NCI-H2029 treated with DMSO at 0.1 percent for 48 hours (cell line): ENCODE measurements at places on chromosomes 11 and 22.

- DNase-seq, result no peak
These were observed 11.3 kb downstream of the KCTD17 start for GRCh38 chr22:37062702-37063381.

DNA sequence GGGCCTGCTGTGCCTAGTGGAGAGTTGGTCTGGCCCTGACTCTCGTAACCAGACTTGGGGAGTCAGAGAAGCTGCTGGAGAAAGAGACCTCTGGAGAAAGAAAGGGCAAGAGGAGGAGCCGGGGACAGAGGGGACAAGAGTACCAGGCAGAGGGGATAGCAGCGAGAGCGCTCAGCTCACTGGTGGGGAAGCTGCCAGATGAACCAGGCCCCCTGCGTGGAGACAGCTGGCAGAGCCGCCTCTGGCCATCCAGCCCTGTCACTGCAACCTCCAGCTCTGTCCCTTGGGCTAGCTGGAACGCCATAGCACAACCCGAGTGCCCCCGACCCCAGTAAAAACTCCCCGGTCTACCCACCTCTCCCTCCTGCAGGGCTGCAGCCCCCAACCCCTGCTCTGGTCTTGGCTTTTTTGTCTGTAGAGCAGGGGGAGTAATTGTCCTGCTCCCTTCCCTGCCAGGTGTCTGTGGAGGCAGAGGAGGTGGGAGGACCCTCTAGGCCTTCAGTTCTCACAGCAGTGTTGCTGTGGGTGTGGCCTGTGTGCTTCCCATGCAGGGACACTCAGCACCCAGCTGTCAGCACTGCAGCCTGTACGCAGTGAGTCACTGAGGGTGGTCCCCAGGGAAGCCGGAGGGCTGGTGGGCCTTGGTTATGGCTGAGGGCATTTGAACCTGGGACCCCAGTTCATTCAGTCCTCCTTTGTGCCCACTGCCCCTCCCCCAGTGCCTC is 4.8 kb upstream of the SUN2 start:
- DNase-seq, result no peak

- no peak for DNase-seq
These were observed 70.1 kb downstream of the ARL14EP start for GRCh38 chr11:30393012-30393411.

- DNase-seq, result no peak
These were observed 304.2 kb downstream of the BRD1 start for GRCh38 chr22:49523374-49524008.

GRCh38 chr11:113862435-113862834 is 12.9 kb downstream of the USP28 start:
- no peak for DNase-seq

GRCh38 chr11:73326929-73327811 is 19.1 kb downstream of the ARHGEF17 start:
- DNase-seq, result no peak

DNA sequence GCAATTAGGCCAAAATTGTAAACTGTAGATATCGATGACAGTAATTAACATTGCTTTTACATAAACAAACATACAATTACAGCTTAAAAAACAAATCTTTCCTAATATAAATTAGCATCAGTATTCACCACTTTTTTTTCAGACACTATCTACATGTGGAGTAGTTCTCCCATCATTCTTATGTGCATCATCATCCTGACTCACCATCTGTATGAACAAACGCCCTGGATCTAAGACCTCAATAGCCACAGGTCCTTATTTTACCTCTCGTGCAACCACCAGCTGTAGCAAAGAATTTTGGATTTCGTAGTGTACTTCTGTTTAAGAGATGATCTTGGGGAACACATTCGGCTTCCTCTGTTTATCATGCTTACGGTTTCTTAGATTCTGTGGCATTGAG is 551.9 kb upstream of the KIRREL3 start:
- DNase-seq, result no peak

- DNase-seq, result no peak
These were observed 13.6 kb downstream of the SCARF2 start for GRCh38 chr22:20423906-20424551.

DNA sequence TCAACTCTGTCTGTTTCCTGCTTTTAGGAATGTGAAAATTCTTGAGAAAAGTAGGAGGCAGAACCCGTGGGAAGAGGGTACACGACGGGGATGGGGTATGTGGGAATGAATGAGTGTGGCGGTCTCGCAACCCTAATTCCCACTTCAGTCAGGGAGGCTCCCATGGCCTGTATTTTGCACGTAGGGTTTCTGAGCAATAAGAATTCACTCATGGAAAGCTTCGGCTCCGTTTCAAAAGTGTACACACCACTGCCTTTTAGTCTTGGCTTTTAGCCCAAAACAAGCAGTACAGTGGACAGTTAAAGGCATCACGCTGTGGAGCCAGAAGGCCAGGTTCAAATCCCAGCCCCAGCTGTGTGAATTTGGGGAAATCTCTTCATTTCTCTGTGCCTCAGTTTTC is 116.7 kb downstream of the MN1 start:
- DNase-seq, result no peak

DNA sequence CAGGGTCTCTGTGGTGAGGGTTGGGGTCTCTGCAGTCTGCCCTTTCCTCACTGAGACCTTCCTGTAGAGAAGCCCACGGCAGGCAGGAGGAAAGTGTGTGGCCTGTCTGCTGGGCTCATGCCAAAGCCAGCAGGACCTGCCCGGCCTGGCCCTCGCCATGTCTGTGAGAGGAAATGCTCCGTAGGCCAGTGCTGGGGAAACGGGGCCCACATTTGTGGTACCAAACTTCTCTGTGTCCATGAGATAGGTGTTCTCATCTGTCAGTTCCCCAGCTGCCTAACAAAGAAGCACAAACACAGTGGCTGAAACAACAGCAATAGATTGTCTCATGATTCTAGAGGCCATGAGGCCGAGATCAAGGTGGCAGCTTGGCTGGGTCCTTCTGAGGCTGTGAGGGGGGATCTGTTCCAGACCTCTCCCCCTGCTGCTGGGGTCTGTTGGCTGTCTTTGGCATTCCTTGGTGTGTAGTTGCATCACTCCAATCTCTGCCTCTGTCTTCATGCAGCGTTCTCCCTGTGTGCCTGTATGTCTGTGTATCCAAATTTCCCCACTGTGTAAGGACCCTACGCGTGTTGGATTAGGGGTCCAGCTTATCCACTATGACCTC is 772.5 kb downstream of the TBC1D22A start:
- no peak for DNase-seq

GRCh38 chr22:45836418-45837169 is 140.4 kb downstream of the WNT7B start:
- no peak for DNase-seq

DNA sequence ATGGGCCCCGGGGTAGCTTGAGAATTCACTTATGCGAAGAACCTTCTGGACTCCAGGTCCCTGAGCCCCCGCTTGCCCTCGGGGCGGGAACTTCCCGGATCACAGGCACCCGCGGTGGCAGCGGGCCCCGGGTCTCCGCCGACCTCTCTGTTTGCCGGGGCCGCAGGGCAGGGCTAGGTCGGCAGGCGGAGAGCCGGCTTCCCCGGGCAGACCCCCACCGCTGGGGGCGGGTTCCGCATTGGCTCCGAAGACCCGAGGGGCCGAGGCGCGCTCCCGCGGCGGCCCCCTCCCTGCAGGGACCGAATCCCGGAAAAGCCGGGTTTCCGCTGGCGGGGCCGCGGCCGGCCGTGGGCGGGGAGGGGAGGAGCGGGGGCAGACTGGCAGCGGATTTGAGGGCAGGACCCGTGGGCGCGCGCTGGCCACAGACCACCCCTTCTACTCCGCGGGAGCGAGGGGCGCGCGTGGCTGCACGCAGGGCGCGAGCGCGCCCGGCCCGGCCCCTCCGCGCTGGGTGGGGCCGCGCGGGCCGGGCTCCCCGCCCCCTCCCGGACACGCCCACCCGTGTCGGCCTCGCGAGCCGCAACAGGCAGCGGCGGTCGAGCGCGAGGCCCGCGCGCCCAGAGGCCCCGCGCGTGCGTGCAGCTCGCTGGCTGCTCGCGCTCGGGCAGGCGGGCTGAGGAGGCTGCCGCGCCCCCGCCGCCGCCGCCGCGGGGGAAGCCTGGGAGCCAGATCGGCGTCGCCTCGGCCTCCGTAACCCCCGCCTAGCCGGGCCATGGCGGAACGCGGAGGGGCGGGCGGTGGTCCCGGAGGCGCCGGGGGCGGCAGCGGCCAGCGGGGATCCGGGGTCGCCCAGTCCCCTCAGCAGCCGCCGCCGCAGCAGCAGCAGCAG is at the start of gene PACS1:
Gene PACS1 (plus strand): TSS at position 558 of the 889 bp plus-strand sequence. CDS start 215 bp downstream, at position 773.
- no peak for DNase-seq

GRCh38 chr11:17313349-17314231 is 37.1 kb downstream of the NUCB2 start:
- no peak for DNase-seq

DNA sequence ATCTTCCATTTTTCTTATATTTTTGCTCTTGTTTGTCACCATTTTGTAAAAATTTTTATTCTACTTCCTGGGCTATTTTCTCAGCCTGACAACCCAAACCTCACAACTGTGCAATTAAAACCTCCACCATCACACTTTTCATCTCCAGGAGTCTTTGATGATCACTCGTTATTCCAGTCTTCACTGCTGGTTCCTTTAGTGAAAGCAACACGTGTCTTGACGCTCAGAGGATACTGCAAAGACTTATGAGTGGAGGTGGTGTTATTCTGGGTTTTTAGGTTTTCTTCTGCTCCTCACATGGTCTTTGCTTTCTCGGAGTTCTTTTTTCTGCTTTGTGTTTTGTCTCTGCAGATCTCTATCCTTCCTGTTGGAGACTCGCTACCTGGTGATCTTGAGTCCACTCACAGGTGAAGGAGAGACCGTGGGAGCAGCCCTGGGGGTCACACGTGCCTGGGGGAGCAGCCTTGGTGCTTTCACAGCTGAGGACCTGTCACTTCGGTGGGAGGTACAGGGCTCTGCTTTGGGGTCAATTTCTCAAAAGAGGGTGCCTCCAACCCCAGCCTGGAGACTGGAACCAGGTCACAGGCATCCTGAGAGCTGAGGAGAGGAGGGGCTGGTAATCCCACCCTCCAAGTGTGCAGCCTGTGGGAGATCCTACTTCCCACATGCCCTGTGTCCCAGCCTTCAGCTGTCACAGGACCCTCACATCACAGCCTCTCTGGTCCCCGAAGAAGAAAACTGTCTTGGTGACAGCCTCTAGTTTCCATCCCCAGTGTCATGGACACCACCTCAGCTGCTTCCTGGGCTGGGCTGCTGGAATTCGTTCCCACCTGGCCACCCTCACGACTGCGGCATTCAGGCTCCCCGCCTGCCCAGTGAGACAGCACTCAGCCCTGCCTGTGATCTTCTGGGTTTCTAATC is 11.0 kb downstream of the SULT4A1 start:
- no peak for DNase-seq
